ENCODE measurements at places on chromosomes 11 and 22.

DNA sequence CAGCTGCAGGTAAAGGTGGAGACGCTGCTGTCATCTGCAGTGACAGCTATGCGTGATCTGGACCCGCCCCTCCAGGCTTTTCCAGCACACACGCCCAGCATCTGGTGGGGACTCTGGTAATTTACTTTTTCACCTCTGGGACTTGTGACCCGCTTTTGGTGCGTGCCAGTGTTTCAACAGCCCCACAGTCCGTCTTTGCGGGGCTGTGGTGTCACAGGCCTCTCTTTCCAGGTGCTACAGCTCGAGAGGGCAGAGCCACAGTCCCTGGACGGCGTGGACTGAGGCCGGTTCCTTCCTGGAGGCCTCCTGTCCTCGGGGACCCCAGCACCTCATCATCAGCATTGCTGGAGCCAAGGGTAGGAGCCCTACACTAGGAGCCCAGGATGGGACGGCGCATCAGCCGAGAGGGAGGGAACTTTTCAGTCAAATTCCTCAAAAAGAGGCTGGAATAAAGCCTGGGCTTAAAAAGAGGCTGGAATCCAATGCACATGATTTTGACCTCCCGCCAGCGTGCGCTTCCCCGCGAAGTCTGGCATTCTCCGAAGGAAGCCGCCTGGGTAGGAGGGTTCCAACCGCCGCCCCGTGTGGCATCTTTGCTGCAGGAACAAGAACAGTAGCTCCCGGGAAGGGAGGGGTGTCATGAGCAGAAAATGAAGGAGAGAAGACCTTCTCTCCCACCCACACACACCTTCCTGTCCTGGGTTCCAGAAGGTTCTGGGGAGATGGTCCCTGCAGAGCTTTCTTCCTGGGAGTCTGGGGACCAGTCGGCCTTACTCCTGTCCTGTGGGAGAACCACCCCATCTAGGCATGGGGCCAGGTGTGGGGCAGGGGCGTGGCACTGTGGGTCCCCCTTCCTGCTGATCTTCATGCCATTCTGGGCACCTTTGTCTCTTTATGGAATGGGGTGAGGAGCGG, 25.7 kb upstream of the KRTAP5-7 start:
- DNase-seq, result no peak

GRCh38 chr11:121340032-121340580, 47.5 kb downstream of the SC5D start:
- no peak for DNase-seq

GRCh38 chr11:123168241-123168640, 26.8 kb downstream of the CLMP start:
- peak; percentile 58 for DNase-seq

GRCh38 chr22:39311592-39312400, 7.6 kb downstream of the RPL3 start:
- DNase-seq, result no peak

- peak; percentile 62 for DNase-seq
Observed at GRCh38 chr11:19766206-19766605, 53.6 kb downstream of the NAV2 start.

DNA sequence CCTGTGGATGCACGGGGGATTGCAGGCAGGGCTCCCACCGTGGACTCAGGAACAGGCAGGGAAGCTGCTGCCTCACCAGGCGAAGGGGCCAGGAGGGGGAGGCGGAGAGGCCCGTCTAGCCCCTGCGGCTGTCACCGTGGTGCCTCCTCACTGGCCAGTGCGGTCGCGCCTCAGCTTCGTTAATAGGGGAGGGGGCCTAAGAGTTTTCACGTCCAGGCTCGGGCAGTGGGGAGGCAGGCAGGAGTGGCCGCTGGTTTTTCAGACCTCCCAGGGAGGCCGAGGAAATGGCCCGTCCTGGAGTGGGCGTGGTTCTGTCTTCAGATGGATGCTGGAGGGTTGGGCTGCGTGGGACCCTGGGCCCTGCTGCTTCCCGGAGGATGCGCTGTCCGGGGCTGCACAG, 91.1 kb upstream of the B3GAT1 start:
- DNase-seq, result no peak

GRCh38 chr22:50502096-50502495, 5.4 kb downstream of the LMF2 start:
- DNase-seq, result no peak

GRCh38 chr11:28448186-28448585, 340.0 kb downstream of the METTL15 start:
- peak; percentile 90 for DNase-seq

DNA sequence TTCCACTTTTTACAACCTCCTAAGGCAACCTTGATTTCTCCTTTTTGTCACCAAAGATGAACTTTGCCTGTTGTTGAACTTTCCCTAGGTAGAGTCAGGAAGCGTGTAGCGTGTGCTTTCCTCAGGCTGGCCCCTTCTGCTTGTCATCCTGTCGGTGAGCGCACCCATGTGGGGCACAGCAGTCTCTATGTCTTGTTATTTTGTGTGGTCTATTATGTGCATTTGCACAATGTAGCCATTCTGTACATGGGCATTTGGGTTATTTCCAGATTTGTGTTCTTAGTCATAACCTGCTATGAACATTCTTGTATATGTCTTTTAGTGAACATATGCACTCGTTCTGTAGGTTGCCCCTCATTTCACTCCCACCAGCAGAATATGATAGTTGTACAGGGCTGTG, 34.9 kb downstream of the CABIN1 start:
- no peak for DNase-seq

GRCh38 chr11:12356944-12357655, 20.3 kb upstream of the PARVA start:
- DNase-seq, result no peak

GRCh38 chr11:10400856-10401255, 54.2 kb upstream of the AMPD3 start:
- peak; percentile 59 for DNase-seq

DNA sequence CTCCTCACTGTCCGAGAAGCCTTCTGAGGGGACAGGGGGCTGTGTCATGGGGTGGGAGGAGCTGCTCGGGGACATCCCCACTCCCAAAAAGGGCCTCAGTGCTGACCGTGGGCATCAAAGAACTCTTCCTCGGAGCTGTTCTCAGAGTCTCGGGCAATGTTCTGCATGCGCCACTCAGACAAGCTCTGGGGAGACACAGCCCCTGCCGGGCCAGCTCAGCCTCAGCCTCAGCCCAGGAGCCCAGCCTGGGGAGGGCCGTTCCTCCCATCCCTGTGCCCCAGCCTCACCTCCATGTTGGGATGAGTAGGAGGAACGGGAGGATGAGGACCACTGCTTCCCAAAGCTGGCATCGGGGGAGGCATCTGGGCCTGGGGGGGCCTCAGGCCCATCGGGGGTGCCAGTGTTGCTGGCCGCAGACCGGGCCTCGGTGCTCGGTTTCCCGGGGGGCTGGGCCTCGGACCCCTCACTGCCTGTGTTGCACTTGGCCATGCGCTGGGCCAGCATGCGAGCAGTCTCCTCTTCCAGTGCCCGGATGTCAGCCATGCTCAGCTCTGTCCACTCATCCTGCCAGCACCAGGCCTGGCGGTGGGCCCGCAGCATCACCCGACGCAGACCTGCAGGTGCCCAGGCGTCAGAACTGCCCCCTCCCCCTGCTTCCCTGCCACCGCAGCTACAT, 5.2 kb downstream of the PITPNM1 start:
- DNase-seq, result no peak

GRCh38 chr11:124725719-124726105, 14.0 kb upstream of the NRGN start:
- DNase-seq, result peak; percentile 61

- DNase-seq, result peak; percentile 67
Observed at GRCh38 chr11:14500181-14500651, 605 bp upstream of the COPB1 start.

GRCh38 chr22:37199760-37200108, 11.7 kb upstream of the C1QTNF6 start:
- DNase-seq, result no peak

GRCh38 chr11:122864386-122865115, 18.0 kb upstream of the JHY start:
- DNase-seq, result no peak

- DNase-seq, result no peak
Observed at GRCh38 chr11:65388731-65389130, 2.3 kb downstream of the FRMD8 start.

DNA sequence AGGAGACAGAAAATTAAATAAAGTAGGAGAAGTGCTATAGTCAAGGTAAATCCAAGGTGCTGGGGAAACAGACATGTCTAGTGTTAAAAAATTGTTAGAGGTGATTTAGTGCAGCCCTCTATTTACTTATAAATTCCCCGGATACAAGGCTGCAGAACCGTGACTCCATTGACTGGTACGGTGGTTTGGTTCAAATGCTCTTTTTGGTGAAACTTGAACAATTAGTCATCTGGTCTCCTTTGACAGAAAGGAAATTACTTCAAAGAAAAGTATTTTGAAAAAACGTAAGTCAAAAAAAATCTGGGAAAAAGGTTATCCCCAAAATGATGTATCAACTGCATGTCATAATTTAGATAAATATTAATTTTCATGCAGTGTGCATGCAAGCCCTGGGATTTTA, 399.2 kb downstream of the CNTN5 start:
- DNase-seq, result no peak

DNA sequence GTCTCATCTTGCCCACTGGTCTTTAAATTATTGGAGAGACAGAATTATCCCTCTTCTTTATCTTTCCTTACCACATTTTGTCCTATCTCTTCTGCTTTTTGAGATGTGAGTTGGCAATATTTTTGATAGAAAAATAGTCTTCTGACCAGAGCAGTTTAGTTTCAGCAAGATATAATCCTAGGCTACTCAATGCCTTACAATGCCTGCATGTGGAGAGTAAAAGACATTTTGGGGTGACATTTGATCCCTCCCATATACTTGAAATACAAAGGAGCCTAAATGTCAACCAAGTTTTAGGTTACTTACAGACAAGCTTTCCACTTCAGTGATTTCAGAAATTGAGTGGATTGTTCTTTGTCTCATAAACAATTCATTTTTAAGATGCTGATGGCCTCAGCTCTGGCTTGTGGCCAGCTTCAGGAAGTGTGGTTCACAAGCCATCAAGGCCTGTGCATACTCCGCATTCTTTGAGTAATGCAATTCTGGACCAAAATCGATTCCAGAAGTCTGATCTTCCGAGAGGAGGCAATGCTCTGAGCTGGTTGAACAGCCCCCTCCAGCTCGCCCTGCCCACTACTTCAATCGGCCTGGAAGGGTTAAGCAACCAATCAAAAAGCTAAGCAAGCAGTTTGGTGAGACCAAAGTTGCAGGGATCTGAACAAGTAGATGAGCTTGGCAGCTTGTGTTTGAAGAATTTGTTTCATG, 274.4 kb downstream of the BLID start:
- peak; percentile 90 for DNase-seq

DNA sequence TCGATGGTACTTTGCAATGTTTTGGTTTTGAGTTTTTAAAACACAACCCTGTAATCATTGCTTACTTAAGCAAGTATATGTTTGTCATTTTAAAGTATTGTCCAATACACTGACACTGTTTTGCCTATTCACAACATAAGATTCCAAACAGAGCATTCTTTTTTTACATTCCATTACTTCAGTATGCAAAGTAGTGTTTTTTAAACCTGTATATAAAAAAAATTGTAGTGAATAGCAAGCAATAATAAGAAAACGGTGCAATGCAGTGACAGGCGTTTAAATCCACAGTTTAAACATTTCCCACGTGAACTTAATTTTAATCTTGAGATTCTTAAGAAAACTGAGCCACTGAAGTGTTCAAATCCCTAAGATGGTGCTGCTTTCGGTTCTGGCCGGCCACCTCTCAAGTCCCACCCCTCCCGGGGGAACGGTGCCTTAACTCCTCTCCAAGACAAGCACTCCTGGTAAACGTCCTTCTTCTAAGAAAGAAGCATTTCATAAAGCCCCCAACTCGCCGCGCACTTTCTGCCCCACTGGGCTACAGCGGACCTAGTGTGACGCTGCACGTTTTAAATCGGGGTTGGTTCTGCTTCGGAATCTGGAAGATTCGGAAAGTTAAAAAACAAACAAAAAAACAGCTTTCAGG, 2.9 kb downstream of the PGR start:
- no peak for DNase-seq

DNA sequence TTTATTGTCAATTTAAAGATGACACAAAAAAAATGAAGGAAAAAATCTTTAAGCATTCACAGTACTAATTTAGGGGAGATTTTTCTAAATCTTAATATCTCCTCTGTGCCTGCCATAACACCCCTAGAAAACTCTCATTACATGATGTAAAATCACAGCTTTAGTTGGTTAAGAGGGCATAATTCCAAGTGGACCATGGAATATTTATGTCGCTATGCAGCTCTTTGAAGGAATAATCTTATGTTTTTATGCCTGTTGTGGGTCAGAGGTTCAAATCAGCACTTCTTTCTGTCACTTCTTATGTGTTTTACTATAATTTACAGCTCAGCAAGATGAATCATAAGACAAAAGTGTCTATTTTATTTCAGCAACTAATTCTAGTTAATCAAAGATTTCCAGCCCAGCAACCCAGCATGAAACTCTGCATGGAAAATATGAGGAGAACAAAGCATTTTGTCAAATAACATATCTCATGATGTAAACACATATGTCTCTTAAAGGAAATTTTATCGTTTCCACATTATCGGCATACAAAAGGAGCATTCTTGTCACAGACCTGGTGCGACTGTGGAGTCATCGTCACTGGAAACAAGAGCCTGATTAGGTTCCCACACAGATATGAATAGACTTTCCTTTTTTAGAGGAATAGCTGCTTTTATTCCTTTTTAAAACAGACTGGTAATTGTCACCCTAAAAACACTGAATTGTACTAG, 274.8 kb downstream of the SOX6 start:
- no peak for DNase-seq

DNA sequence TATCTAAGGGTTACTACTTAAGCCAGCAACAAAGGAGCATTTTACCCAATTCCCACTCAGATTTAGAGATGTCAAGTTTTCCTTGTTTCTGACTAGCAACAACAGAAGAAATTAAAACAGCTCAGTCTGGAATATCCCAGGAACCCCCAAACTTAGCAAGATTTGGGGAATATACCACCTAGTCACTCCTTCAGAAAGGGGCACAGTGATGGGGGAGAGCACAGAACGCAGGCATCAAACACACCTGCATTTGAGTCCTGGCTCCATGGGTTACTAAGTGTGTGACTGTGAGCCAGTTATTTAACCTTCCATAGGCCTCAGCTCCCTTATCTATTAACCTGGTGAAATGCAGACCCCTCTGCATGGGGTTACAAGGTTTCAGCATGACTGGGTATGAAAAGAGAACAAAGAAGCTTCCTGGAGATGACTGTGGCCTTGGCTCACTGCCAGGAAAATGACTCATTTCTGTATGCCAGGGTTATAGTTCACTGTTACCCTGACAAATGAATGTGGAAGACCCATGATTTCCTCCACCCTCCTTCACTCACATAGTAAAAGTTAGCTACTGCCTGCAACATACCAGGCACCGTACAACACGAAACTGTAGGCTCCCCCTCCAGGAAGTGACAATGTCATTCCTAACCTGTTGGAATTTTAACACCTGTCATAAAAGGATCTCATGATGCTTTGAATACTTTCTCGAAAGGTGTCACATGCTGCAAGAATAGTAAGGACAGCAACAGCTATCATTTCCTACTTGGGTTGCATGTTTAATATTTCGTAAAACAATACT, 79.6 kb downstream of the ME3 start:
- DNase-seq, result peak; percentile 84

DNA sequence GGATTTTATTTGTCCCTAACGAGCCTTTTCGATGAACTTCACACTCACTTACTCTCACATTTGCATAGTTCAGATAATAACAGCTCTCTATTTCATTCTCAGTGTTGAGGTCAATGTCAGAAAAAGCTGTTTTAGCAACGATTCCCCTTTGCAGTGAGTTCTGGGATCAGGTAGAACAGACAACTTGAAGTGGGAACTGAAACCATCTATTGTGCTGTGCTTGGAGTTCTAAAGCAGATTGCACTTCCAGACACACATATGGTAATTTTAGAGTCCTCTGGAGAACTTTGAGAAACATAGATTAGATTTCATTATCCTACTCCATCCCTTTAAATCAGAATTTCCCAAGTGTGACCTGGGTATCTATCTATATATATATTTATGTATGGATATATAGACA, 124.6 kb upstream of the BLID start:
- no peak for DNase-seq
